Spleen (tissue), 13 donors: ENCODE measurements at places on chromosomes 2 and 18. TPM values are rescaled to one million over a fixed set of nuclear protein-coding genes. Genes with fewer than 3 reads are reported as not detected.

FAM237A gene
- not detected for total RNA-seq

ACTG2 gene
- 5.1 TPM for total RNA-seq

DNA sequence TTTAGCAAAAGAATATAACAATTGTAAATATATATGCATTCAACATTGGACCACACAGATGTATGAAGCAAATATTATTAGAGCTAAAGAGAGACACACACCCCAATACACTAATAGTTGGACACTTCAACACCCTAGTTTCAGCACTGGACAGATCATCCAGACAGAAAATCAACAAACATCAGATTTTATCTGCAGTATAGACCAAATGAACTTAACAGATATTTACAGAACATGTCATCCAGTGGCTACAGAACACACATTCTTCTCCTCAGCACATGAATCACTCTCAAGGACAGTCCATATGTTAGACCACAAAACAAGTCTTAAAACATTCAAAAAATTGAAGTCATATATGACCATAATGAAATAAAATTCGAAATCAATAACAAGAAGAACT lies 22.1 kb upstream of the EVA1A start:
- no peak overlapping the region for H3K27ac ChIP-seq
- no peak overlapping the region for H3K4me3 ChIP-seq
- H3K27me3 ChIP-seq: peaks cover 8% of the 10 kb centered on the region

DNA sequence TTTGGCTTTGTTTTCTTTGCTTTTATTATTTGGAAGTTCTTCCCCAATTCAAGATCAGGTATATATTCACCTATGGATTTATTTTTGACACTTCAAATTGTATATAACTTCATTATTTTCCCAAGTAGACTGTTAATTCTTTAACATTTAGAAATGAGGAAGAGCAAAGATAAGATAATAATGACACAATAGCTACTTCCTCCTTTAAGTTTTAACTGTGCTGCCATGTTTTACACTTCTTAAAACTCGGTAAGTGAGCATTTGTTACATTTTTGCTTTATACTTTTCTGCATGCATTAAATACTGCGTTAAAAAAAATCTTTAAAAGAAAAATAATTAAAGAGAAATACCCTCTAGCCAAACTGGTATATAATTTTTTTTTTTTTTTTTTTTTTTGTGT lies 32.5 kb downstream of the SLC66A3 start:
- no peak overlapping the region for H3K4me3 ChIP-seq
- H3K4me1 ChIP-seq: no peaks in the 10 kb centered on the region
- no peaks in the 10 kb centered on the region for H3K27me3 ChIP-seq
- DNase-seq: no peak
- no peak overlapping the region for H3K27ac ChIP-seq

DNA sequence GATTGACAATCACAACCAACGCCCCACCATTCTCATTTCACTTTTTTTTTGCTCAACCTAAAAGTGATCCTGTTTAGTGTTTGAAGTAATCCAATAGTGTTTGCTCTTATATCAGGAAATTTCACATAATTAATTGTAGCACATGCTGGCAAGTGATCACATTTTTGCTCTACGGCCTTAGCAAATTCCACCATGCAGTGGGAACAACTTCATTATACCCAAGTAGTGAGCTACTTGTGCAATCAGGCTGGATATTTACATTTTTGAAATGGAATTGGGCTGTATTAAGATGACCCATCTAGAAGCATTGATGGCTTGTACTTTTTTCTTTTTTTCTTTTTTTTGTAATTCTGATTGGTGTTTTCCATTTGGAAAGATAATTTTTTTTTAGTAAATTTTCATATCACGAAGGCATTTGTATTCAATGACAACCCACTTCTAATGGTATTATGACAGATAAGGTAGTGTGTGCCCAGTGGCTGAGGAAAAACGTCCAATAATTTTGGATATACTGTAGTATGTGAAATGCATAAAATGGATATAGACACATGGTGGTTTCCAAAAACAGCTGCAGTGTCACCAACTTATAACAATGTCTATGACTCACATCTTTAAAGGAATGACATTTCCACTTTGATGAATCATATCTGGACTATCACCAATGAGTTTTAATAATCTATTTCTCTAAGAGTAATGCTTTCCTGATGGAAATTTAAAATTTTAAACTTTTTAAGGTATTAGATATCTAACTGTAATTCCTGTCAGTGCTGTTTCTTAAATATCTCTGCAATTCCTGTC lies 130.6 kb downstream of the COL6A3 start:
- no peak overlapping the region for H3K27ac ChIP-seq
- peaks cover 4% of the 10 kb centered on the region for H3K27me3 ChIP-seq
- H3K4me1 ChIP-seq: no peaks in the 10 kb centered on the region
- H3K4me3 ChIP-seq: no peak overlapping the region

- no peaks in the 10 kb centered on the region for H3K27me3 ChIP-seq
- no peak overlapping the region for H3K4me3 ChIP-seq
- no peak for DNase-seq
- H3K4me1 ChIP-seq: no peaks in the 10 kb centered on the region
- no peak overlapping the region for H3K27ac ChIP-seq
- H3K36me3 ChIP-seq: no peaks in the 10 kb centered on the region
Observed at GRCh38 chr18:56890632-56891031, 239.5 kb downstream of the WDR7 start.

DNA sequence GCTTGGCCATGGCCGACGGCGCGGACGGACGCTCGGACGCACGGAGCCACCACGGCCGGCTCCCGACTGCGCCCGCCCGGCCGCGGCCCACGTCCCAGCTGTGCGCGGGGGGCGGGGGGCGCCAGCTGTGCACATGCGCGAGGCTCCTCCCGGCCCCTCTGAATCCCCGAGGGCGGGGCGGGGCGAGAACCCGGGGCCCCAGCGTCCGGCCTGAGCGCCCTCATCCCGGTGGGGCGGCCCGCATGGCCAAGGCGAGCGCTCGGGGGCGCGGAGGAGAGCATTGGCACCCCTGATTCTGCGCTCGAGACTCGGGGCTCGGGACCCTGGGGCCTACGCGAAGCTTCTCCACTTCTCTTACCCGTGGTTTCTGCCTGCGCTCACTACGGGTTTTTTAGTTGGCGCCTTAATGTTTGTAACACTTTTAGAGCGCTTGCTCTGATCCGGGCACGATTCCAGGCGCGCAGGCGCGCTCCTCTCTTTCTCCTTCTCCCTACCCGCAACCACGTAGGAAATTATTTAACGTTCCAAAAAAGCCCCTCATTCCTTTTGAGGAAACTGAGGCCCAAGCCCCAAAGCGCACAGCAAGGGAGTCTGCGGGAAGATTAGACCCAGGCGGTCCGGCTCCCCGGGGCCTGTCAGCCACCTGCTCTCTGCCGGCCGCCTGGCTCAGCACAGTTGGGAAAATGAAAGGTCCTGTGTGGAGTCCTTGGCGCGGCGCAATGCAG lies at the start of gene PXDN:
Gene PXDN, minus strand, starts transcription at position 70 of the 725 bp plus-strand sequence. Its CDS starts 60 bp downstream, at position 10.
- H3K27me3 ChIP-seq: peaks cover 8% of the 10 kb centered on the region
- H3K4me1 ChIP-seq: no peaks in the 10 kb centered on the region
- peak within 1 kb of the TSS; percentile 57 for H3K4me3 ChIP-seq
- peak; percentile 73 for DNase-seq
- no peaks in the 10 kb centered on the region for H3K36me3 ChIP-seq
- H3K27ac ChIP-seq: peak within 1 kb of the TSS; percentile 88

- no peak for DNase-seq
- H3K27me3 ChIP-seq: no peaks in the 10 kb centered on the region
- H3K4me3 ChIP-seq: no peak overlapping the region
Observed at GRCh38 chr2:177550264-177551200, 158.0 kb downstream of the AGPS start.

- H3K36me3 ChIP-seq: peaks cover 8% of the 10 kb centered on the region
- H3K4me1 ChIP-seq: peaks cover 41% of the 10 kb centered on the region
- H3K27ac ChIP-seq: peak overlapping the region; percentile 94
- no peaks in the 10 kb centered on the region for H3K27me3 ChIP-seq
- DNase-seq: peak; percentile 93
- H3K4me3 ChIP-seq: peak overlapping the region; percentile 75
Observed at GRCh38 chr2:73070643-73071359, 711 bp downstream of the SFXN5 start.

- no peaks in the 10 kb centered on the region for H3K27me3 ChIP-seq
- H3K4me3 ChIP-seq: no peak overlapping the region
- no peak overlapping the region for H3K27ac ChIP-seq
- no peaks in the 10 kb centered on the region for H3K4me1 ChIP-seq
Observed at GRCh38 chr18:2442006-2442405, 129.3 kb downstream of the METTL4 start.

GRCh38 chr2:165058476-165059265 lies 103.3 kb upstream of the SLC38A11 start:
- H3K27ac ChIP-seq: no peak overlapping the region
- no peak for DNase-seq
- H3K4me1 ChIP-seq: no peaks in the 10 kb centered on the region
- no peak overlapping the region for H3K4me3 ChIP-seq

GRCh38 chr2:1609485-1610095 lies 134.7 kb downstream of the PXDN start:
- no peak for DNase-seq
- no peaks in the 10 kb centered on the region for H3K36me3 ChIP-seq
- H3K4me3 ChIP-seq: no peak overlapping the region
- H3K4me1 ChIP-seq: peaks cover 31% of the 10 kb centered on the region
- no peaks in the 10 kb centered on the region for H3K27me3 ChIP-seq

DNA sequence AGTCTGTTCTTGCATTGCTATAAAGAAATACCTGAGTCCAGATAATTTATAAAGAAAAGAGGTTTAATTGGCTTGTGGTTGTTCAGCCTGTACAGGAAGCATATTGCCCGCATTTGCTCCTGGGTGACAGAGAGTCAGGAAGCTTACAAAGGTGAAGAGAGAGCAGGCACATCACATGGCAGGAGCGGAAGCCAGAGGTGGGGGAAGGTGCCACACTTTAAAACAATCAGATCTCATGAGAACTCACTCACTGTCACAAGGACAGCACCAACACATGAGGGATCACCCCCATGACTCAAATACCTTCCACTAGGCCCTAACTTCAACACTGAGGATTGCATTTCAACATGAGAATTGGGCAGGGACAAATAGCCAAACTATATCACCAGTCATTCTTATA lies 124.8 kb upstream of the COL5A2 start:
- H3K36me3 ChIP-seq: no peaks in the 10 kb centered on the region
- no peak overlapping the region for H3K4me3 ChIP-seq
- H3K27me3 ChIP-seq: no peaks in the 10 kb centered on the region
- H3K4me1 ChIP-seq: no peaks in the 10 kb centered on the region
- no peak for DNase-seq

GRCh38 chr2:69177785-69178636 lies 165.0 kb downstream of the ANTXR1 start:
- no peak overlapping the region for H3K4me3 ChIP-seq
- H3K27me3 ChIP-seq: no peaks in the 10 kb centered on the region
- H3K4me1 ChIP-seq: peaks cover 25% of the 10 kb centered on the region
- peak overlapping the region; percentile 86 for H3K27ac ChIP-seq
- H3K36me3 ChIP-seq: no peaks in the 10 kb centered on the region

DNA sequence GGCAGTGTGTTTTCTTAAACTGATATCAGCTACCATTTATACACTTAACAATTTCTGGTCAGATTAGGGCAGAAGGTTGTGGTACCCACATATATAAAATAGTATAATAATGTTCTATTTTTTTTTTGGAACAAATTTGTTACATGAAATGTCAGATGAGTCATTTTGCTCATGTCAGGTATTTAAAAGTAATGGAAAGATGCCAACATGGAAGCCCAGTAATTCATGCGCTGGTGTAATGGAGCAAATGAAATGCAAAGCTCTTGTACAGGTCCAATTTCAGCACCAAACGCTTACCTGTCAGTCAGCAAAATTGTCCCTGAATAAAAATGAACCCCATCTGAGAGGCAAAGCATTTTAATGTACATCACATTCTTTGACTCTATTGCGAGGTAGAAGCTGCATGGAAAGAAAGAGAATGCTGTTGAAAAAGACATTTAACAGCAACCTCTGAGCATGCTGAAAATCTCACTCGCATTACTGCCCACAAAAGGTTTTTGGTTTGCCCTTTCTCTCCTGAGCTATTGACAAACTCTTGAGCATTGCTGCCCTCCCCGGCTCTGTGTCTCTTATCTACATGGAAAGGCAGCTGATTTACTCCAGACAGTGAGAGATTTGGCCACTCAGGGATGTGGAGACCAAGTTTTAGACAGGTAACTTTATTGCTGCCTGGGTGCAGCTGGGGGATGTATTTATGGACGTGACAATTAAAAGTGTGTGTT lies 217.5 kb downstream of the CAMKMT start:
- H3K27me3 ChIP-seq: no peaks in the 10 kb centered on the region
- H3K4me3 ChIP-seq: no peak overlapping the region
- no peaks in the 10 kb centered on the region for H3K36me3 ChIP-seq
- peak overlapping the region; percentile 58 for H3K27ac ChIP-seq
- no peaks in the 10 kb centered on the region for H3K4me1 ChIP-seq
- no peak for DNase-seq

GRCh38 chr2:23696752-23697045 lies 230.2 kb downstream of the ATAD2B start:
- peaks cover 28% of the 10 kb centered on the region for H3K36me3 ChIP-seq
- H3K4me3 ChIP-seq: no peak overlapping the region
- H3K4me1 ChIP-seq: peaks cover 8% of the 10 kb centered on the region
- H3K27ac ChIP-seq: no peak overlapping the region
- H3K27me3 ChIP-seq: no peaks in the 10 kb centered on the region
- no peak for DNase-seq

DNA sequence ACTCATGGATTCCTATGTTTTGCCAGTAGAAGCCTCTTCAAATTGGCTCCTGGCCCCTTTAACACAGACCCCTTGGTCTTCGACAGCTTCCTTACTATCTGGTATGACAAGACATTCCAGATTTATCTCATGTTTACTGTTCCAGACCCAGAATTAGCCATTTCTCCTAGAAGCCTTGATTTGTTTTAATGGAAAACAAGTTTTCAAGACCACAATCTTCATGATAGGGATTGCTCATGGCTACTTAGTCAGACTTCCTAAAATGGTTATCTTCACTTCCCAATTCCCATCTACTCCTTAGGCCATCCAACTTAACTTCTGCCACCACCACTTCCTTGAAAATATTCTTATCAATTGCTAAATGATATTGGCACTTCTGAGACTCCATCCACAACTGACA lies 63.2 kb downstream of the TTC32 start:
- DNase-seq: no peak
- no peak overlapping the region for H3K4me3 ChIP-seq
- no peaks in the 10 kb centered on the region for H3K27me3 ChIP-seq
- H3K4me1 ChIP-seq: no peaks in the 10 kb centered on the region
- no peak overlapping the region for H3K27ac ChIP-seq

GRCh38 chr2:23561088-23561487 lies 176.1 kb downstream of the KLHL29 start:
- DNase-seq: no peak
- H3K4me3 ChIP-seq: no peak overlapping the region
- H3K27ac ChIP-seq: no peak overlapping the region
- no peaks in the 10 kb centered on the region for H3K36me3 ChIP-seq

GRCh38 chr18:20988726-20989125 lies 122.9 kb downstream of the ROCK1 start:
- H3K4me3 ChIP-seq: no peak overlapping the region
- DNase-seq: no peak
- no peaks in the 10 kb centered on the region for H3K27me3 ChIP-seq
